Activated CD4-positive, CD25-positive, alpha-beta regulatory T cell (primary cell): ENCODE measurements at places on chromosomes 4 and X.

DNA sequence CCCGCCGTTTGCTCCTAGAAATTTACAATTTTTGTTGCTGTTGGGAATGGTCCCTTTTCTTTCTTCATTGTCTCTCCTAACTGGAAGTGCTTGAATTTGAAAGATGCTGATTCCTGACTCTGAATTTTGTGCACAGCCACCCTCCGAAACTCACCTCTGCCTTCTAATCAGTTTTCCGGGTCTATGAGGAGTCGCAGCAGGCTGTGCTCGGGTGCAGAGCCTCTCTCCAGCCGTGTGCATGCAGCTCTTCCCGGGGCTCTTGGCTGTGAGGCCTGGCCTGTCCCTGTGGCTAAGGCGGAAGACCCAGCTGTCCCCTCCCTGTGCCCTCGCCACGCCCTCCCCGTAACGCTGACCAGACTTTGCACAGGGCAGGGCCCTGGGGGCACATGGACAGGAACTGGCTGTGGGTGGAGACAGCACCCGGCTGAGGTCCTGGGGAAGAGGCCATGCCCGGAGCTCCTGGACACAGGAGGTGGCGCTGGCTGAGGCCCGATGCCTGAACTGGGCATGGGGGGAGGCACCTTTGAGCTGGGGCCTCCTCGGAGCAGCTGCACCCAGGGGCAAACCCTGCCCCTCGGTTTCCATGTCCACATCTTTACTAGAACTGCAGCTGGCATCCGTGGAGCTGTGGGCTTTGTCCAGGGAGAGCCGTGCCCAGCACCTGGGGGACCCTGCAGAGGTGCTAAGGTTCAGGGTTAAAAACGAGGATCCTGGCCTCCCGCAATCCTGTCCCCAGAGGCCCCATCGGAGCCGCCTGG is 32.6 kb upstream of the SPON2 start:
- no peak for DNase-seq

- no peak for DNase-seq
Observed at GRCh38 chr4:20474119-20474518, 222.4 kb downstream of the SLIT2 start.

DNA sequence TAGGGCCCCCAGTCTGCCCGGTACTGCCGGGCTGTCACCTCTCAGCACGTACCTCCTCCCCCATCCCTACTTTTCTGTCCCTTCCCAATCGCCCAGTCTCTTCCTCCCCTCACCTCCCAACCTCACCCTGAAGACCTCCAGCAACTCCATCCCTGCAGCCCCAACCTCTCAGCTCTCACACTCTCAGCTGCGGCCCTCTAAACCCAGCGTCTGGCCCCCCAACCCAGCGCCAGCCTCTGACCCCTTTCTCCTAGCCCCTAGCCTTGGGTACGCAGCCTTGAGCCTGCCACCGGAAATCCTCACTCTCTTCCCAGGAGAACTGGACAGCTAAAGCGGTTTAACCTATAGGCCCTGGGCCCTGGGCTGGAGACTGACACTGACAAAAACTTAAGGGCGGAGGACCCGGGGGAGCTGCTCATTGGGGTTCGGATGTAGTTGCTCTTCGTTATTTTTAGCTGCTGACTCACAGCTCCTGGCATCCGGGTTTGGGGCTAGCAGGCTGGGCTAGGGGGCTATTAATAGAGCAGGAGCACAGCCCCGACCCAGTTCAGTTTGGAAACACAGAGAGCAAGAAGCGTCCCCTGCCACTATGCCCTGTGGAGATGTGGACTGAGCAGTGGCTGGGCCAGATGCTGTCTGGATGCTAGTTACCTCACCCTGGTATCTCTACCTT is 9.6 kb upstream of the DLG3 start:
- DNase-seq, result no peak

GRCh38 chr4:168859888-168860694 is 150.0 kb downstream of the CBR4 start:
- DNase-seq, result no peak

- no peak for DNase-seq
Observed at GRCh38 chrX:44747969-44748368, 95.9 kb upstream of the DUSP21 start.

DNA sequence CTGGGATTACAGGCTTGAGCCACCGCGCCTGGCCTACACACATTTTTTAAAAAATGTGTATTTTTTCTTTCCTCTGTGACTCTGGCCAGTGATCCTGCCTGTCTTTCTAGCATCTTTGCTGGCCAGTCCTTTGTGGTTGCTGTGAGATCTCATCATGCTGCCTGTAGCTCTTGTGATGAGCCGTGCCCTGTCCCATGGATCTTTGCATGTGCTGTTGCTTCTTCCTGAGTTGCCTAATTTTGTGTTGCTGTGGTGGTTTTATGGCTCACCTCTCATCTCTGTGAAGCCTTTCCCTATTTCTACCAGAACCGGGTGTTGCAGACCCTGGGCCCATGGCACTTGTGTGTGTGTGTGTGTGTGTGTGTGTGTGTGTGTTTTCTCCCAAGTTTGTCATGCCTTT is 8.3 kb downstream of the NSD2 start:
- no peak for DNase-seq

- no peak for DNase-seq
Observed at GRCh38 chrX:13700380-13700779, 11.5 kb downstream of the RAB9A start.

- DNase-seq, result no peak
Observed at GRCh38 chr4:57042711-57043169, 64.0 kb downstream of the POLR2B start.

DNA sequence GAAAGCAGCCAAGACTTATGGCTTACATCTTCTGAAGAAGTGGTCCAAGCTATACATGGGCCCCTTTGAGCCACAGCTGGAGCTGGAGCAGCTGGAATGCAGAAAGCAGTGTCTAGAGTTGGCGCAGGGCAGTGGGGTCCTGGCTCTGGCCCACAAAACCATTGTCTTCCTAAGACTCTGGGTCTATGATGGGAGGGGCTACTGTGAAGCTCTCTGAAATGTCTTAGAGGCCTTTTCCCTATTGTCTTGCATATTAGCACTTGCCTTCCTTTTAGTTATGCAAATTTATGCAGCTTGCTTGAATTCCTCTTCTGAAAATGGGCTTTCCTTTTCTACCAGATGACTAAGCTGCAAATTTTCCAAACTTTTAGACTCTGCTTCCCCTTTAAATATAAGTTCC is 15.3 kb downstream of the NPY1R start:
- no peak for DNase-seq

- no peak for DNase-seq
Observed at GRCh38 chr4:189979196-189980047, 38.8 kb downstream of the FRG1 start.

- DNase-seq, result no peak
Observed at GRCh38 chrX:133005042-133005441, 46.6 kb upstream of the HS6ST2 start.

DNA sequence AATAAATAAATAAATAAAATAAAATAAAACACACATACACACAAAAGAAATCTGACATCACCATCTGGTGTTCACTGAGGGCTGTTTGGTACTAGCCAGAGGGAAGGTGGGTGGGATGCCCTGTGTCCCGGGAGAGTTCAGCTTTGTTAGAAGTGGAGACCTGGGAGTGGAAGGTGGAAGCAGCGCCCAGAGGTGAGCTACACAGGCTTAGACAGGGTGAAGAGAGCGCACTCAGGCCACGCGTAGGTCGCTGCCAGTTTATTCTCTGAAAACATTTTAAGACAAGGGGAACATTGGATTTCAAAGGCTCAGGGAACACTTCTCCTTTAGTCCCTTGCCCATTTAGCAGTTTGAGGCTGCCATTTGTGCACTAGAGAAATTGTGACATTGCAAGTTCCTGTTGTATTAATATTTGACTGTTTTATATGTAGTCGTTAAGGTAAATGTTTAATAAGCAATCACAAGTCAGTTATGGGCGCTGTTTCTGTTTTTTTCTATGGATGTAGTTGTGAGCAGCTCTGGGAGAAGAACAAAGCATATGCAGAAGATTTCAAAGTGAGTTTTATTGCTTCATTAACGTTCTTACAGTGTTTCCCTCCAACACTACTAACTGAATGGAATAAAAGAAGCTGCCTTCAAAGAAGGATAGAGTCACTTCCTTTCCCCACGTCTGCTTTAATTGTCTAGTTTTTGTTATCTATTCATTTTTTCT is 405.5 kb upstream of the NR3C2 start:
- no peak for DNase-seq

DNA sequence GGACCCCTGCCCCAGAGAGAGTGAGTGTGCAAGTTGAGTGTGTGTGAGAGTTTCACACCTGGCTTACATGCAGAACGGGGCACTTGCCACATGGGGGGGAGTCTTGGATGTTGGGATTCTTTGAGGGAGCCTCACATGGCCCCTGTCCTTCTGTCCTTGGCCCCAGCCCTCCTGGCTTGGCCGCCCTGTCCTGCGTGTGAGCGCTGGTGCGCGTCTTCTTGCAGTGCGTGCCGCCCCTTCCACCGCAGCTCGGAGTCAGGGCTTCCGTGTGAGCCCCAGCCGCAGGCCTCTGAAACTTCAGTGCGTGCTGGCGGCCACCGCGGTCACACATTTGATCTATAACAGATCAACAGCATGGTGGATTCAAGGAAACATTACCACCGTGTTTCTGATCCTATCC is 30.1 kb upstream of the HGFAC start:
- DNase-seq, result no peak

DNA sequence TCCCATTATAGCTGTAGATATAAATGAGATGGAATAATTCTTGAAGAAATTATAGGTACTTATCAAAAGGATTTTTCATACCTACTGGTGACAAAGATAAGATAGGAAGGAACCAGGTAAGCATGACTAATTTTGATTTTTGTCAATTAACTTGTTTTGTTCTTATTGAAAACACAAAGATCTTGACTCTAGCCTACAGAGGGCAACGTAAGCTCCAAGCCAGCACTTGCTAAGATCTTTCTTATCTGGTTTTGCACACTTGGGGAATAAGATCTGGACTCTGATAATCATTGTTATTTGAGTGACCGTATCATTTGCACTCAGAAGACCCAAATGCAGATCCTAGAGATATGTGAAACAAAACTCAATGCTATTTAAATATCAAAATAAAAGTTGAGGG is 223.4 kb downstream of the VEGFC start:
- no peak for DNase-seq

DNA sequence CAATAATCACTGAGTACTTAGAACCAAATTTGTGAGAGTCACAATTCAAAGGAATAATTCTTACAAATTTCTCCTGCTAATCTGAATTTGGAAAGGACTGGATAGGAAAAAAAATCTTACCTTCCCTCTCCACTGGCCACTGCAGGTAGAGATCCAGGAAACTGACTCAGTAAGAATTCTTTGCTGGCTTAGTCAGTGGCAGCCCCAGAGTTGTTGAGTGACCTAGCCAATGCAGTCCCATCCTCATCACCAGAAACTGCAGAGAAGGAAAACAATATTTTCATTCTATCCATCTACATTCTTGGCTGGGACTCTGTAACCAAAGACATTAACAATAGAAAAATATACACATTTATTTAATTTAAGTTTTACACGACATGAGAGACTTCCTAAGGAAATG is 572.0 kb downstream of the ADGRL3 start:
- no peak for DNase-seq

- no peak for DNase-seq
Observed at GRCh38 chr4:48708610-48709009, 71.5 kb downstream of the FRYL start.

GRCh38 chrX:100379388-100379986 is 30.6 kb downstream of the PCDH19 start:
- no peak for DNase-seq

- no peak for DNase-seq
Observed at GRCh38 chr4:37477126-37477525, 209.1 kb downstream of the RELL1 start.

- DNase-seq, result no peak
Observed at GRCh38 chrX:45781901-45782553, 581.4 kb upstream of the DIPK2B start.

DNA sequence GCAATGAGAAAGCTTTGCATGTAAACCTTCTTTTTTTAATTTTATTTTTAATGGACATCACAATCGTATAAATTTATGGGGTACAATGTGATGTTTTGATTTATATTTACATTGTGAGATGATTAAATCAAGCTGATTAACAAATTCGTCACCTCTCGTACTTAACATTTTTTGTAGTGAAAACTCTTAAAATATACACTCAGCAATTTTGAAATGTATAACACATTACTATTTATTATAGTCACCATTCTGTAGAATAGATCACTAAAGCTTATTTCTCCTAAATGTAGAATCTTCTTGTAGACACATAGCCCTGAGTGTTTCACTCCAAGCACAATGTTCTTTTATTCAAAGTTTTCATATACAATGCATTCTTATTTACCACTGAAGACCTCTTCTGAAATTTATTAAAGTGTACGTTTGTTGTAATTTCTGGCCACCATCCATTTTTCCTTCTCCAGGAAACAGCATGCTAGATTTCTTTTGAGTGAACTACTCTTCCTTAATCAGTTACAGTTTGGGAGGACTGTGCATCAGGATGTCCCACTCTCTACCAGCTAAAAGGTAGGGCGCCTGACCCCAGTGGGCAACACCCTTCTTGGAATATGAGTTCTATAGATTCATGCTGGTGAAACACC is 4.4 kb upstream of the RBBP7 start:
- no peak for DNase-seq

DNA sequence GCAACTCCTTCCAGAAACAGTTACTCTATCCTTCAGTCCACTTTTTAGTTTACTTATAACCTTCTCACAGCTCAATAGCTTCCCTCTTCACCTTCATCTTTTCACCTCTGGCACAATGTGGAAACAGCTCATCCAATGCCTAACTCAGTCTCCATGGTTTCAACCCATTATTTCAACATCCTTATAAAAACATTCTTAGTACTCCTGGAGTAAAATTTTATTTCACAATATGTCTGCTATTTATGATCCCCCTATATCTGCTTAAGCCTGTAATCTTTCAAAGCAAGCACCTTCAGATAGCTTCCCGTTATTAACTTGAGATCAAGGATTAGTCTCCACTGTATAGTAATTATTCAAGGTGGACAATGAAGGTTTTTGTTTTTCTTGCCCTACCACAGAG is 156.3 kb downstream of the GASK1B start:
- DNase-seq, result no peak

- no peak for DNase-seq
Observed at GRCh38 chr4:121799208-121799823, 1.8 kb upstream of the EXOSC9 start.

DNA sequence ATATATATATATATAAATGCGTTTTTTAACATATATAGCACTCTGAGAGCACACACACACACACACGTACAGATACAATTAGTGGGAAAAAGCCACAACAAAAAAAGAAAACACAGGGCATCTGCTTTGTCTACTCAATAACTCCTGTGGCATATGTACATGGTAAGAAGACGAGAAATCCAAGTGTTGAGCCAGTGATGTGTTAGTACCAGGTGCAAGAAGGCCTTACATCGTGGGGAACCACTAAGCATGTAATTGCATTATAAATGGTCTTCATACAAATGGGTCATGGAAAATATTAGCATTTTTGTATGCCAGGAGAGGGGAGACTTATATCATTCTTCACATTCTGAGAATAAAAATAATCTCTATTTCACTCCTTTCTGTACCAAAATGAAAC is 62.7 kb upstream of the FAM47B start:
- no peak for DNase-seq

DNA sequence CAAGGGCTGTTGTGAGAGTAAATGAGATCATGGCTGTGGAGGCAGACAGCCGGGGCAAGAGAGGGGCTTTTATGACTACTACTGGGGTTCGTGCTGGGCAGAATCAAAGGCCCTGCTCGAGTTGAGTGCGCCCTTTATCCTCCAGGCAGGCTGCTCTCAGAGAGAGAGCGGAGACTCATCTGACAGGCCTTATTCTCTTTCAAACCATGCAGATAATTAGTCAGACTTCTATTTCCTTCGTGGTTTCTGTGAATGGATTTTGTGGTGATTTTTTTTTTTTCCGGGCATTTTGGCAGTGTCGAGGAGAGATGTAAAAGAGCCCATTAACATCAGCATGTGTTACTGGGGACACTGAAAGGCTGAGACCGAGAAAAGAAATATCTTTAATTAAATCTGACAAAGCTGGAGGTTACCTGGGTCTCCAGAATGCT is 73.6 kb downstream of the MED28 start:
- no peak for DNase-seq
